ENCODE measurements at places on chromosomes 2 and 18.

DNA sequence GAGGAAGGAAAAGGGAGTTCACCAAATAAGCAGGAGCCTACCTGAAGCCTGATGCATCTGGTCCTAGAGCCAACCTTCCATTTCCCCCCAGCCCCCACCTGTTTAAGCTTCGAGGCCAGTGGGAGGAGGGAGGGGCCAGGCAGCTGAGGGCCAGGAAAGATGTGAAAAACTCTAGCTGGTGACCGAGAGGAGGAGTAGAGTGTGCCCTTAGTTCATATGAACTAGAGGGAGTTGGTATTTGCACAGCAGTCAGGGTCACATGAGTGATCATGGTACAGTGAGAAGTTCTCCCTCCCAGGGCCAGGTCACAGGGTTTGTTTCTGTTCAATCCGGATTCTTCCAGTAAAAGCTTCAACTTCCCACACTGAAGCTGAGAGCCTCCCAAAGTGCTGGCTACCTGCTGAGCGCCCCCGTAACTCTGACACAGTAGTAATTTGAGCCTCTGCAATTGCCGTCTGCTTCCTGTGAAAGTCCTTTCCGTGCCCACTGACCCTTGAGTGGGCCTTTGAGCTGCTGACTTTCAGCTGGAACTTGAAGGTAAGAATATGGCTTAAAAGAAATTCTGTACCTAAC, at the start of gene SULT1C2:
SULT1C2 (plus strand) TSS at position 362 of the 573 bp plus-strand sequence. CDS start 4,773 bp downstream, outside the sequence.
- no peak for DNase-seq

GRCh38 chr2:231343006-231343710, 52.4 kb upstream of the B3GNT7 start:
- DNase-seq = no peak

DNA sequence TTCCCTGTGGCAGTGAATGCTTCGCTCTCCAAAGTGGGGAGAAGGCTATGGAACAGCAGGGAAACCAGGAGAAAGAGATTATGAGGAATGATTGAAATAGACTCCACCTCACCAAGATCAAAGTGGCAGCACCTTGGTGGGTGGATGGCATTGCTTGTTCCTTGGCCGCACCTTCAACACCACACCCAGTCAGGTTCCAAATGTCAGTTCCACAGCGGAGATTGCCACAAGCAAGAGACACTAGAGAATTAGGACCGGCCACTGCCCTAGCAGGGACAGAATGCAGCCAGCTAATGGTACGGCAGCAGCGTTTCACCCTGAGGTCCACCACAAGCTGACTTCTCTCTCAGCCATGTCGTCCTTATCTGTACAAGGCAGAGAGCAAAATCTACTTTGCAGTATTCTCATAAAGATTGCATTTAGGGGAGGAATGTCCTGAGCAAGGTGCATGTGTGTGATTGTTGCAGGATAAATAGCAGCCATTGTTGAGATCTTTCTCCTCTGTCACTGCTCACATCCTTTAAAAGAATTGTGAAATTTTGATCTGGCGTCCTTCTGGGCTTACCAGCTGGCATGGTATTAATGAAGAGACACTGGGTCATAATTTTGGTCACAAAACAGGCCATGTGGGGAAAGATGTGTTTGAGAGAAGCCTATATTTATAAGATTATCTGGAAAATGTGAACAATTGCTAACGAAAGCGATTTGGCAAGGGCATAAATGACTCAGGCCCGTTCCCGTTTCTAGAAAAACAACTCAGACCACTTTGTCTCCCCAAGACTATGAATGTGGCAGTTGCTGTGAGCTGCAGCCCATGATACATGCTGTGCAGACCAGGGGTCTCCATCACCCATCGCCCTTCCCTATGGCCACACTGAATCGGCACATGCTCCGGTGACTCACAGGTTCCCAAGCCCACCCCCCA, 228.6 kb upstream of the ID2 start:
- DNase-seq = no peak

- peak; percentile 70 for DNase-seq
Observed at GRCh38 chr2:48131539-48132270, 225.4 kb upstream of the FBXO11 start.

DNA sequence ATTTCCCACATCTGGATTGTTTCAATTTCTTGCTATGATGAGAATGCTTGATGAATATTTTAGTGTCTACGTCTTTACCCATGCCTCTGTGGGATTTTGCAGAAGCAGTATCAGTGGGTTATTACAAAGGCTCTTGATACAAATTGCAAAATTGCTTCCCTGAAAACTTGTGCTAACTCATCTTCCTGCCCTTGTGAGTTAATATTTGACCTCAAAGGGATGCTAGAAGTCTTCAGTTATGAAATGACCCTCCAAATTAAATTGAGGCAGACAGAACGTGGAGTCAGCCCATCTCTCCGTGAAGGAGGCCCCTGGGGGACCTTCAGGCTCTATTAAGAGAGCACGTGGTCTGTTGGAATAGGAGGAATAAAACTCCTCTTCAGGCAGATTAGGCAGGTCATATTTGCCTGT, 239.2 kb upstream of the HS6ST1 start:
- peak; percentile 69 for DNase-seq
